Activated CD8-positive, alpha-beta T cell treated with anti-CD3 and anti-CD28 coated beads, Interleukin-2, amount 10 ng/mL, durations not matched to agents 7 days and 5 days (primary cell): ENCODE measurements at places on chromosomes 16 and 17.

- peak overlapping the region; percentile 75 for H3K4me3 ChIP-seq
- peaks cover 58% of the 10 kb centered on the region for H3K36me3 ChIP-seq
- H3K27me3 ChIP-seq = no peaks in the 10 kb centered on the region
- H3K4me1 ChIP-seq = peaks cover 88% of the 10 kb centered on the region
- DNase-seq = peak; percentile 88
- peak overlapping the region; percentile 99 for H3K27ac ChIP-seq
Observed at GRCh38 chr16:27230562-27231001, 27.3 kb downstream of the KDM8 start.

DNA sequence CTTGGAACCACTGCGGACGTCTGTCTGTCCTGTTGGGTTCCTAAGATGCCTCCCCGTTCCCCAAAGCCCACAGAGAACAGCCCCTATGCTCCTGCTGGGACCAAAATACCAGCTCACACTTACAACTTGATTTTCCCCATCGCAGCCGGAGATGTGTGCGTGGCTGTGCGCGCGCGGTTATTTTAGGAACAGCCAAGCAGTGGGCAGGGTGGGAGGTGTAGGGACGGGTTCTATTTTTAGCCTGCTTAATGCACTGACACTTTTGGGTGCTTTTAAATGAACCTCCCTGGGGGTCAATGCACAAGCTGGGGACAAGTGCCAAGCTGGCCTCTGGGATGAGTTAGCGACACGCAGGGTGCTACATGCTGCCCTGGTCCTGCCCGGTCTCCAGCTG lies 74.1 kb downstream of the KLHDC4 start:
- H3K27ac ChIP-seq = no peak overlapping the region
- H3K4me3 ChIP-seq = no peak overlapping the region
- DNase-seq = no peak
- no peaks in the 10 kb centered on the region for H3K27me3 ChIP-seq
- no peaks in the 10 kb centered on the region for H3K36me3 ChIP-seq
- H3K4me1 ChIP-seq = no peaks in the 10 kb centered on the region

- peaks cover 16% of the 10 kb centered on the region for H3K27me3 ChIP-seq
- H3K4me3 ChIP-seq = no peak overlapping the region
- DNase-seq = peak; percentile 17
- no peaks in the 10 kb centered on the region for H3K36me3 ChIP-seq
Observed at GRCh38 chr17:83143817-83144231, 64.4 kb downstream of the METRNL start.

DNA sequence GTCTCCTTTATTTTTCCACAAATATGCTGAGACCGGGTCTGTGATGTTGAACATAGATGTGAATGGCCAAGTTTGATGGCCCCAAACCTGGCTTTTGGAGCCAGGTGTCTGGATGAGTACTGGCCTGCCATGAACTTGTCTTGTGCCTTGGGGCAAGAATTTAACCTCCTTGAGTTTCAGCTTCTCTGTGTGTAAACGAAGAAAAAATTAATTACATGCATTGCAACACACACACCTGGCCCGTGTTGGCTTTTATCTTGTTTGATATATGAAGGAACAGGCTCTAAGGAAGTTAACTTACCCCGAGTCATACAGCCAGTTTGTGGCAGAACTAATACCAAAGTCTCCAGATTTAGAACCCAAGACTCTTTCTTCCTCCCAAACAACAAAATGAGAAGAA lies 13.1 kb downstream of the FBXO39 start:
- no peak overlapping the region for H3K4me3 ChIP-seq
- DNase-seq = no peak

DNA sequence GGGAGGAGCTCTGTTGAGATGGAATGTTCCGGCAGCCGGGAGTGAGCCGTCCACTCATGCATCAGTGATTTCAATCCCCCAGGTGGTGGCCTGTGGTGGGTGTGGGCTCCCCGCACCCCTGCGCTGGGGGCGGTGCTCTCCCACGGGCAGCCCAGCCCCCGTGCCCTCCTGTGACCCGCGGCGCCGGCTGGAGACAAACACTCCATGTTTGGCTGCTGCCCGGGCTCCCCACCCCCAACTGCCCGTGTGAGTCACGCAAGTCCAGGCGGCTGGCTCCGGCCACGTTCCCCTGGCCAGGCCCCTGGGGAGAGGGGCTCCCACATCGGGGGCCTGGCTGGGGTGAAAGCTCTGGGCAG lies 29.4 kb downstream of the CACNA1H start:
- no peaks in the 10 kb centered on the region for H3K27me3 ChIP-seq
- H3K36me3 ChIP-seq = no peaks in the 10 kb centered on the region
- no peak overlapping the region for H3K4me3 ChIP-seq
- H3K27ac ChIP-seq = no peak overlapping the region
- DNase-seq = no peak
- H3K4me1 ChIP-seq = no peaks in the 10 kb centered on the region
